ENCODE measurements at places on chromosomes 16 and 17. TPM values are rescaled to one million over a fixed set of nuclear protein-coding genes. Genes with fewer than 3 reads are reported as not detected.
A peak's percentile ranks its signal among the peaks of the same experiment; 100 is the strongest.

Gene ATP1B2
- polyA plus RNA-seq: 2.8 TPM

Gene KRTAP2-2
- not detected for polyA plus RNA-seq

Gene AOC2
- polyA plus RNA-seq: 0.38 TPM

Gene LDHD
- polyA plus RNA-seq: 5.6 TPM

Gene CFAP97D1
- not detected for polyA plus RNA-seq

Gene CDT1
- 1.0 TPM for polyA plus RNA-seq

Gene ZFHX3
- 4.3 TPM for polyA plus RNA-seq

Gene MFSD6L
- not detected for polyA plus RNA-seq

DNA sequence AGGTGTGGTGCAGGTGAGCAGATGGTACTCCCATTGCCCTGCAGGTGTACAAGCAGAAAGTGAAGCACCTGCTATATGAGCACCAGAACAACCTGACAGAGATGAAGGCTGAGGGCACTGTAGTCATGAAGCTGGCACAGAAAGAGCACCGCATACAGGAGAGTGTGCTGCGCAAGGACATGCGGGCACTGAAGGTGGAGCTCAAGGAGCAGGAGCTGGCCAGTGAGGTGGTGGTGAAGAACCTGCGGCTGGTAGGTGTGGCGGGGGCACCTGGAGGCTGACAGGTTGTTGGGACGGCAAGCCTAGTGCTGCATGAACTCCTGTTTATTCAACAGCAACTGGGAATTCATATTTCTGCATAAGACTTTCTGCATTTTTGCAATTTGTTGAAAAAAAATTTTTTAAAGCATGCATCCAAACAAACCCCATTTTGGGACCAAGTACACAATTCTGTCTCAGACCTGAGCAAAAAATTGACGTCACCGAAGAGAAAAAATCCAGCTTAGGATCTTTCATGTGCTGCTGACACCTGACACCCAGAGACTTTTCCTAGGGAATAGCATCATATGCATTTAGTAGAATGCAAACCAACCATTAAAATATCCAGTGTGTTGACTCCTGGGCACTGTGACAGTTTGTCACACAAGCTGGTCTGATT, 13.5 kb upstream of the DBNDD1 start:
- no peak for DNase-seq

DNA sequence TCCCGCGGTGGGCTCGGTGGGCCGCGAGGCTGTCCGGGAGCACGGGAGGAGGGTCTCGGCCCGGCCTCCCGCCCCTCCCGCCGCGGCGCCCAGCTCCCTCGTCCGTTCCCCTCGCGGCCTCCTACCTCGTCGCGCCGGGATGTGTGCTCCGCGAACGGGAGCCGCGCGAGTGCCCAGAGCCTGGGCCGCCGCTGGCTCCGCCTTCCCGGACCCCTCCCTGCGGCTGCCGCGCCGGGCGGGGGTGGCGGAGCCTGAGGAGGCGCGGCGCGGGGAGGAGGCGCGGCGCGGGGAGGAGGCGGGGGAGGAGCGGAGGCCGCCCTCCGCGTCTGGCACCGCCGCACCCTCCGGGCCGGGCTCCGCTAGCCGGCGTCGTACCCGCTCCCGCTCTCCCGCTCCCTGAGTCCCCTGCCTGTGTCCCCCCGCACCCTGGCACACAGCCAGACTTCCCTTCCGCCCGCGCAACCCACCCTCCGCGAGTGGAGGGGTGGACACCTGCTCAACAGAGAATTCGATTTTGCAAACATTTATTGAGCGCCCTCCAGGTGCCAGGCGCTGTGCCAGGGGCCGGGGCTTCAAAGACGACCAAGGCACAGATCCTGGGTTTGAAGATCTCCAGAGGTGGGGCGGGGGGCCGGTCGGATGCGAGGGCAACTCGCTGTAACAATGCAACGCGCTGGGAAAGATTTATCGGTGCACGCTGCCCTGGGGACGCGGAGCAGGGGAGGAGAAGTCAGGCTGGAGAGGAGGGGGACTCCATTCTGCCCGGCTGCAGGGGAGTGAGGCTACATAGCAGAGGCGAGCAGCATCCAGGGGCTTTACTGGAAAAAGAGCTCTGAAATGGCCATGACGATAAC, at the start of gene MPP3:
MPP3 (minus strand) TSS at position 171 of the 854 bp plus-strand sequence. CDS start 1,240 bp downstream, outside the sequence.
- peak; percentile 90 for DNase-seq

GRCh38 chr17:3475812-3476610, at the start of gene ASPA:
ASPA (plus strand) TSS chr17:3475997; CDS start chr17:3476160, 163 bp downstream.
- no peak for DNase-seq

GRCh38 chr16:84207251-84207650, 16.3 kb downstream of the ADAD2 start:
- no peak for DNase-seq

DNA sequence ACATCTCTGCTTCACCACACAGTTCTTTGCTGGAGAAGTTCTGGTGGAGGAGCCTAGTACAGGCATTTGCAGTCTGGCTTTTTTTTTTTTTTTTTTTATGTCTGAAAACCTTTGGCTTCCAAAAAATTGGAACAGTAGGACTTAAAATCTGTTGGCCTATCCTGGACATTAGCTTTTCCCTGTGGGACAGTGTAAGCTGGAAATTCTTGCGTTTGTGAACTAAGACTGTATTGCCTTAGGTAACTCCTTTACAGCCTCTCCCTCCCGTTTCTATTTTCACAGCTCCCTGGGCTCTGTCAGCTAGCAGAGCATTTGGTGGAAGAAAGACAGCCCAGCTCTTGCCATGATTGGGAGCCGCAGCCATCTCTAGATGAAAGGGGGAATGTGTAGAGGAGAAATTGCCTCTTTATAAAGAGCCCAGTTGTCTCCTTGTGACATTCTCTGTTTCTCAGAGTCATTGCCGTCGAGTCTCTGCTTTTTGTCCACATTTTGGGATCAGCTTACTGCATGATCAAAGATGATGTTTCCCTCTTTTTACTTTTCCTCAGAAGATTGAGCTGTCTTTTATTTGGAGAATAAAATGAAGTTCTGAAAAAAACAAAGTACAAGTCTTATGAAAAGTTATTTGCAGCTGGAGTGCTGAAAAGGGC, 227.5 kb downstream of the SPECC1 start:
- no peak for DNase-seq

GRCh38 chr17:74842599-74843351, 16.9 kb downstream of the GRIN2C start:
- peak; percentile 81 for DNase-seq

DNA sequence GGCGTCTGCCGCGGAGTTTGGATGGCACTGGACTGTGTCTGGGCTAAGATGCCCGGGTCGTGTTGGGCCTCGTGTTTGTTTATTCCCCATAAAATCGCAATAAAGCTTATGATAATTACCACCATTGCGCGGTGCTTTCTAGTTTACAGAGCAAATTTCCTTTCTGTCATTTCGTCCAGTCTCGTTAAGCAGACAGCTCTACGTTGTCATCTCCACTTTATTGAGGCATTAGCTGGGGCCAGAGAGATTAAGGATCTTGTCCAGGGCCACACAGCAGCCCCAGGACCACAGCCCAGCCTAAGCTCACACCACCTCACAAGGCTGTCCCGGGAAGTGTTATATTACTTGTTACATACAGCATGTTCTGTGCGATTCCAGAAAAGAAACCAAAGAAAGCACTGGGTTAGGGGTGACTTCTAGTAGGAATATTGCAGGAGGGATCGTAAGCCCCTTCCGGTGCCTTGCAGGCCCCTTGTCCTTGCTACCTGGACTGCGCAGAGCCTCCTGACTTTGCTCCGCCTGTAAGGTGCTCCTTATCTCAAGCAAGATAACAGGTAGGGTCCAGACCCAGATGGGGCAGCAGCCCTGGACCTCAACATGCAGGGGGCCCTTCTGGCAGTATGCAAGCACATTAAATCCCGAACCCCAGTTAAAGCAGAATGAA, 6.3 kb downstream of the NOS2 start:
- DNase-seq: no peak

DNA sequence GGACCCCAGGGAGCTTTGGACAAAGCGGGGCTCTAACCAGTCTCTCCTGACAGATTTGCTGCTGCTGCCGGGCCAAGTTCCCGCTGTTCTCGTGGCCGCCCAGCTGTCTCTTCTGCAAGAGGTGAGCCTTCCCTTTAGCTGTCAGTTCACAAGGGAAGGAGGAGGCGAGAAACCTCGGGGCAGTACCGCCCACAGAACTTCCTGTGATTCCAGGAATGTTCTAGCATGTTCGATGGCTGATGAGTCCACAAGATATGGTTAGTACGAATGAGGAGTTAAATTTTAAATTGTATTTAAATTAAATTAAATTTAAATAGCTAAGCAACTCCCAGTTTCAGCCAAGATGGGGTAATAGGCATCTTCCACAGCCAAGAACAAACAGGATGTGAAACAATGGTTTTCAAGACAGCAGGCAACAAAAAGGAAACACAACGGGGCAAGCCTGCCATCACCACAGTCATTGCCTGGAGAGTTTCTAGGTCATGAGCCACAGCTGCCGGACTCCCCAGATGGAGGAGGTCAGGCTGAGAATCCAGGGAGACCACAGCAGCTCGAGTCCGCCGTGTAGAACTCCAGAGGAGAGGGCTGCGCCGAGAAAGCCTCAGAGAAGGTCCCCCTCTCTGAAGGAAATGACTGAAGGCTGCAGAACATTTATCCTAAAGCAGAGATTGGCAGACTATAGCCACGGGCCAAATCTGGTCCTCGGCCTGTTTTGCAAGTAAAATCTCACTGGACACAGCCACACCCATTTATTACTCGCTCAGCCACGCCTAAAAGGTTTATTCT, 9.5 kb upstream of the TCF25 start:
- DNase-seq: no peak

DNA sequence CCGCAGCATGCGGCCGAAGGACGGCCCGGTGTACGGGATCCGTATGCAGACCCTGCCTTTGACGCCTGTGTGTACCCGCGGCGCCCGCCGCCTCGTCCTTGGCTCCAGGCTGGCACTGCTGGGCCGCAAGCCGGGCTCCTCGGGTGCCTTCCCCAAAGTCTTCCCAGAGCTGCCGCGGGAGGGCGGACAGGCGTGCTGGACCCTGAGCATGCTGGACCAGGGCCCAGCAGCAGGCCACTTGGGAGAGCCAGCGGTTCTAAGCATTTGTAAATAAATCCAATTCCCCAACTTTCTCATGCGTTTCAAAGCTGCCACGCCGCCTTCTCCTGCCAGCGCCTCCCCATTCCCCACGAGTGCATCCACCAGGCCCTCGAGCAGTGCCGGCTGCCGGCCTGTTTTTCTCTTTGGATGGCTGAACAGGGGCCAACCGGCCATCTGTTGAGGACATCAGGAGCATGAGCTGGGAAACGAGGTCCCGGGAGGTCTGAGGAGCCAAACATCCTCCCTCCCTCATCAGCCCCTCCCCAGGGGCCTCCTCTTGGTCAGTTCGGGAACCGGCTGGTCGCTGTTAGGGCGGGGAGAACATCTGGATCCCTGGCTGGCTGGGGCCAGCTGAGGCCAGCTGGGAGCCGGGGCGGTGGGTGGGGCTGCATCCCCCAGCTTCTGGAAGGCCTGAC, 20.5 kb upstream of the PABPN1L start:
- DNase-seq: no peak

DNA sequence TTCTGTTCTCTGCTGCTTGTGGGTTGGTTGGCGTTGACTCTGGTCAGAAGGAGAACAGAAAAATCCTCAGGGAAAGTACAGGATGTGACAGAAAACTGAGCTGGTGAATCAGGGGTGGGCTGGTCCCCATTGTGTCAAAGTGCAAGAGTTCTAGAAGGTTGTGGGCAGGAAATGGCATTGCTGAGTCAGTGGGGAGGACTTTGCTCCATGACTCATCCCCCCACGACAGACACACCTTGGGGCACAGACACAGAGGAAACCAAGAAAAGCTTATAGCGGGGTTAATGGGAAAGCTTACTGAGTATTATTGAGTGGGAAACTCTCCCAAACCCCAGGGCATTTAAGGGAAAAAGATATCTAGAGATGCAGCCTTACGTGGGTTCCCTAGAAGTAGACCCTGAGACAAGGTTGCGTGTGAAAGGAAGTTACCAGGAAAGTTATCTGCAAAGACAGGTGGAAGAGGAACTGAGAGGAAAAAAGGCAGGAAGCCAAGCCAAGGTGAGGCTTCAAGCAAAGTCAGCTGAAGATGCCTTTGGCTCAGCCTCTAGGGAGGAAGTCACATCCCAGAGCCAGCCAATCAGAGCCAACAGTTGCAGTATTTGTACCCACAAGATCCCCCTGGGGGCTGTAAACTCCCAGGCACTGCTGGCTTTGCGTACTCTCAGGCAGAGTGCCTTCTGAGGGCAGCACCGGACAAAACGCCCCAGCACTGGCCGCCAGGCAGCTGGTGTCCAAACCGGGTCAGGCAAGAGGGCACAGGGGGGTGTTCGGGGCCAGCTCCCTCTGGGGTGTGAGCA, 86.4 kb downstream of the FOXL1 start:
- peak; percentile 64 for DNase-seq

DNA sequence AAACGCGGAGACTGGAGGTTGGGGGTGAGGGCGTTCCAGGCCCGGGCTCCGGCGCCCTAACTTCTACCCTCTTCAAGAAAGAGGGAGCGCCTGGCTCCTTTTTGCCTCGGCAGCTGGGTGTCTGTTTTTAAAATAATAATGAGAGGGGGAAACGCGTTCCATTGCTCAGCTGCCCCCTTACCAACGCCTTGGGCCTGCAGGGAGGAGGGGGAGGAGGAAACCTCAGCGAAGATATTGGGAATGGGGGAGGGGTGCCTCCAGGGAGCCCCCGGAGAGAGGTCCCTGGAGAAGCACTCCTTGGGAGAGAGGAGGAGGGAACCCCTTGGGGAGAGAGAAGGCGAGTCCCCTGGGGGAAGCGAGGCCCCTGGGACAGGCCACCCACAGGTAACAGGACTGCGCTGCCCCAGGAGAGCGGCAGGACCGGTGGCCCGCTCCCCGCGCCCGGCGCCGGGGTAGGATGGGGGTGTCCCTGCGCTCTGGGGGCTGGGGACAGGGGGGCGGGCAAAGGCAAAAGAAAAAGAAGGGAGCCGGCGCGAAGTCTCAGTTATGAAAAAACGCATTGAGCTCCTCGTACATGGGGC, 2.7 kb downstream of the NEUROD2 start:
- no peak for DNase-seq

- DNase-seq: no peak
Measured at GRCh38 chr17:32249475-32249874, 16.2 kb upstream of the RHBDL3 start.

- DNase-seq: no peak
Measured at GRCh38 chr16:47229053-47230050, 85.6 kb upstream of the NETO2 start.

- DNase-seq: no peak
Measured at GRCh38 chr17:80608326-80608725, 63.7 kb downstream of the RPTOR start.

DNA sequence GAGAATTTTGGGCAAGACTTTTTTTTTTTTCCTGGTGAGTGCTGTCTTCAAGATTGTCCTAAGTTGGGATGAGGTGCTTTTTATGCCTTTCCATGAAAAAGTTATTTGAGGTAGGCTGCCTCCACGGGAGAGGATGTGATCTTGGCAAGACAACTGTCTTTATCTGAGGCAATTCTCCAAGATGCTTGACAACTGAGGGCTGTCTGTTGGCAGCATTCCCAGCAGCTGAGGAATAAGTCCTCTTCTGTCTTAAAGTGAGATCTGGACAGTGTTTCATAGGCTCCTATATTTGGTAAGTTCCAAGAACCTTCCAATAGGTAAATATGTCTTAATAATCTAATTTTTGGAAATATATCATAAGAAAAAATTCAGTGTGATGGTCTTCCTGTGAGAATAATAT, 662.0 kb downstream of the CDH11 start:
- DNase-seq: no peak

GRCh38 chr17:82713071-82713723, 3.3 kb upstream of the FN3KRP start:
- DNase-seq: no peak

GRCh38 chr17:76307299-76307965, 644 bp downstream of the QRICH2 start:
- DNase-seq: peak; percentile 75

- DNase-seq: peak; percentile 69
Measured at GRCh38 chr17:17051791-17052461, 9.7 kb downstream of the MPRIP start.

GRCh38 chr16:57618296-57619132, 9.9 kb upstream of the ADGRG1 start:
- DNase-seq: peak; percentile 34
